ENCODE measurements at places on chromosomes 12 and 14.

DNA sequence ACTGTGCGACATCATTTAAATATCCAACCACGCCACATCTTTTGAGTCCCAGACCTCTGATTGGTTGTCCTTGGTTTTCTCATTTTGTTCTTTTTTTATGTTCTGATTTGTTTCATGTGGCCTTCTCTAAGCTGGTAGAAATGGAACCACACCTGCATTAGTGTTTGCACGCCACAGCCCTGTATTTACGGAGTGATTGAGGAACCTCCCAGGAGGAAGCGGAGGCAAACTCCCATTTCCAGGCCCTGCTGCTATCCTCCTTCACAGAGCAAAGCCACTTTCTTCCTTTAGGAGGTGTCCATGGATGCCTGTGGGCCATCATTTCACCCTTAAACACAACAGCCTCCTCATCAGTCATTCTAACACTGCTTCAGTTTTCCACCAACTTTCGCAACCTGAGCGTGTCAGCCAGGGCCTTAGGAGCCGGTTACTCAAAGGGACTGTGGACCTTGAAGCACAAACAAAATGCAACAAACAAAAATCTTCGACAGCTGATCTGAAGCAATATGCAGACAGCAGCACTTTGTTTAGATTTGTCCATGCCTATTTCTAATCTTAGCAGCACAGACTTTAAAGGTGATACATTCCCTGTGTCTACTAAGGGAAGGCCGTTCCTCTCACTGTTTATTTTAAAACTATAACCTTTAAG, 1258.1 kb upstream of the TMEM132C start:
- no peak for DNase-seq

DNA sequence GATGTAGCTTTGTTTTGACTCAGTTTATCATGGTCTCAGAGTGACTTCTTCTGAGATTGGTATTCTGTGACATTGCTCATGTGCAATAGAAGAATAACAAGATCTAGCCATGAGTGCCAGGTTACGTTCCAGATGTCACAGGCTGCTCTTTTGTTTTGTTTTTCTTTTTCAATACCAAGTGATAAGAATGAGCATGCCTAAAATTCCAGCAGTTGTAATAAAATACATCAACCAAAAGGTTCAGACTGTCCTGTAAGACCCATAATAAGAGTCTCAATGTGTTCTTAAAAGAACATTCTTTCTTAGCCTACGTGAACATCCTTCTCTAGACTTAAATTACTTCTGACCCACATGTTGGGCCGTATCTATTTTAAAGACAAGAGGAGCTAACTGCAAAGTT, 669.2 kb downstream of the DIO2 start:
- no peak for DNase-seq

GRCh38 chr14:73666583-73666982, 21.8 kb downstream of the DNAL1 start:
- DNase-seq: no peak

DNA sequence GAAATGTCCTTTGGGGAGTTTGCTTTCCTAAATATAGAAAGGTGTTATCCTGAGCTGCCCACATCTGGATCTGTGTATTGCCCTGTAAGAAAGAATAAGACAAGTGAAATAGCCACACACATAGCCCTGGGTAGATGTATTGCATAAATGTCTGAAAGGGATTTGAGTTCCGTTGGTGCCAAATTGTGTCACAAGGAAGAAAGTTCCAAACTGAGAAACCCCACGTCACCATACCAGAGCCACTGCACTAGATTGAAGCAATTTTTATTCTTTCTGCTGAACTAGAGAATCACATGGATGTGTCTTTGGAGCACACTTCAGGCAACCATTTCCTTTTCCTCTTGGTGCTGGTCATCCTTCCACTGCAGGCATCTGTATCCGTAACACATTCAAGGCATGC, 5.0 kb downstream of the RNASE9 start:
- no peak for DNase-seq

DNA sequence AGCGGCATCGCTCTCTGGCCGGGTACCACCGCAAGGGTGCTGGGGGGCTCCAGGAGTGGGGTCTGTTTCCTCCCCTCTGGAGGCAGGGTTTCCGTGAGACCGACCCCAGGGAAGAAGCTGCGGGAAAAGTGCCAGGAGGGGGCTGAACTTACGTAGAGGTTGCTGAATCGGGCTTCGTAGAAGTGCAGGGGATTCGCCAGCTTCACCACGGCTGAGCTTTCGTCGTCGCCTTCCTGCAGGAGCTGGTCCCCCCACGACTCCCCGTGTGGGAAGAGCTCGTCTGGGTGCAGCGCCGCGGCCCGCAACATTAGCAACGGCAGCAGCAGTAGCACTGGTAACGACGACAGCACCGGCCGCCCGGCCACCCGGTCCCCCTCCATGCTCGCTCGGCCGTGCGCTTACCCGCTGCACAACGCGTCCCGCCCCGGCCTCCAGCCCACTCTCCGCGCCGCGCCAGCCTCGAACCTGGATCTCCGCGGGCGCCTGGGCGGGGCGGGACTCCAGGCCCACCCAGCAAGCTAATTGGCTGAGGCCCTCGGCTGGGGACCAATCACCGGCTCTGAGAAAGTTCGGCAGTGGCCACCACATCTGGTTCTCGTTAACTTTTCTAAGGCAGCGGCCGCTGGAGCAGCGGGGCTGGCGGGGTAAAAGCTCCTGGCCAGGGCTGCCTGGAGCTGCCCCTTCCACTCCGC, at the start of gene NID2:
Gene NID2 (minus strand): TSS at position 445 of the 692 bp plus-strand sequence. CDS start 65 bp downstream, at position 380.
- peak; percentile 42 for DNase-seq

- no peak for DNase-seq
These were observed 29.4 kb upstream of the OXA1L start for GRCh38 chr14:22737052-22737451.

GRCh38 chr12:75315518-75315917, 14.6 kb downstream of the CAPS2 start:
- DNase-seq: no peak

DNA sequence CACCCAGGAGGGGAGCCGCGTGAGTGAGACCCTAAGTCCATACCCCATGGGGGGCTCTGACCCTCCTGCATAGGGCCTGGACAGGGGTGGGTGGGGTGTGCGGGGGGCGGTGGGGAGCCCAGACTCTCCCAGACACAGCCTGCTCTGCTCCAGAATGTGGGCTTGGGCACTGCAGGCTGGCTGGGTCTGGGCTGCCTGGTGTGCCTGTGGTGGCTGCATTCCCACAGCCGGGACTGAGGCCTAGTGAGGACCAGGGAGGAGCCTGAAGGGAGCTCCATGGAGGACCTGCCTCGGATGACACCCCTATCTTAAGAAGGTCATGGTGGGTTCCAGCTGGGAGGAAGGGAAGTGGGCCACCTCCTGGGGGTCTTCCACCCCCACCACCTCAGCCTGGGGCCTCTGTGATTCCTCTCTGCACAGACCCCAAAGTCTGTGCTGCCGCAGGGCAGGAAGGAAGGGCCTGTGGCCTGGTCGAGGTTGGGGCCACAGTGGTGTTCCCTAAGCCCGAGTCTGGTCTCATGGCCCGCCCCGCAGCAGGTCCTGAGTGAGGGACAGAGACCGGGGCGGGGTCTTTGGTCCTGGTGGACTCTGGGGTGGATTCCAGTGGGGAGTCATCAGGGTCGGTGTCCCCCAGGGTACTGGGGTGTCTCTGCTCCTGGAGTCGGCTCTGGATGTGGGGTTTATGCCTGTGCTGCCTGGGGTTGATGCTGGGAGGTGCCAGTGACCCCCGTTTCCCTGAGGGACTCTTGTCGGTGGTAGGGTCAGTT, 392.3 kb downstream of the TMEM121 start:
- no peak for DNase-seq

DNA sequence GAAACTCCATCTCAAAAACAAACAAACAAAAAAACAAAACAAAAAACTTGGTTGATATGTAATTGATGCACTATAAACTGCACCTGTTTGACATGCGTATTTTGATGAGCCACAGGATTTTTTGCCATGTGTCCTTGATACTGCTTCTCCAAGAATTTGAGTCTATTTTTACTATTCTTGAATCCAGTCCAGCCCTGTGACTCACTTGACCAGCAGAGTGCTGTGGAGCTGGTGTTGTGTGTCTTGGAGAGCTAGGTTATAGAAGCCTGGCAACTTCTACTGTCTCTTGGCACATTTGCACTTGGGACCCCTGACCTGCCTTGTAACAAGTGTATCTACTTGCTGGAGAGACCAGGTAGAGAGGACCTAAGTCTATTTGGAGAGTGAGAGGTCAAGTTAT, 52.0 kb downstream of the KLRG1 start:
- no peak for DNase-seq

GRCh38 chr12:110024051-110024450, 24.3 kb downstream of the C12orf76 start:
- no peak for DNase-seq

DNA sequence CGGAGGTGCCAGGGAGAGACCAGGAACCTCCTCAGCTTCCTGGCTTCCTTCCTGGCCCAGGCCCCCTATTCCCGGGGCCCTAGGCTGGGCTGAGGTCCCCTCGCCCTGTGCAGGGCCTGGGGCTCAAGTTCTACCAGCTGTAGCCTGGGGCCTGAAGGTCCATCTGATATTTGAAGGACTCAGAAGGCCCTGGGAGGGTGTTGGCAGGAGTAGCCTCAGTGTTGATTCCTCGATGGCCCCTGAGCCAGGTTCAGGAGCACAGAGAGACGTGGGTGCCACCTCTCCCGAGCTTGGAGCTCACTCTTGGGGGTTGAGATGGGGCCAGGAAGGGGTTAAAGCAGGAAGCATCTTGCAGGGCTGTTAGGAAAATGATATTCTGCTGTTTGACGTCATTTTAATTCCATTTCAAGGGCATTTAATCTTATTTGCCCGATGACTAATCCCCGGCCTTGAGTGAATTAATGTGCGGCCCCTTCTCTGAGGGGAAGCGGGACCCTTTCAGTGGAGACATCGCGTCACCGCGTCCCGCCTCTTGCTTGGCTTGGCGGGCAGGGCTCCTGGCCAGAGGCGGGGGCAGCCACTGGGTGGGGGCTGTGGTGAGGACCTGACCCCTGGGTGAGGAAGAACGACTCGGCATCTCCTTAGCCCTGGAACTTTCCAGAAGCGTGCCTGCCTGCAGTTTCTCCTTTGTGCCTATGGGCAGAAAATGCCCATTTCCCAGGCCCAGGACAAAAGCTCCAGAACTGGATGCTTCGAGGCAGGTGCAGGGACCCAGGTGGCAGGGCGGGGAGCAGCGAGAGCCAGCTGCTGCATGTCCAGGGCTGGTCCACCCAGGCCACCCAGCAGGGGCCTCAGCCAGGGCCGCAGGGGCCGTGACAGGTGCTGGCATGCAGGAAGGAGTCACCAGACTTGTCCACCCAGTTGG, 158.3 kb downstream of the KIF26A start:
- DNase-seq: no peak

DNA sequence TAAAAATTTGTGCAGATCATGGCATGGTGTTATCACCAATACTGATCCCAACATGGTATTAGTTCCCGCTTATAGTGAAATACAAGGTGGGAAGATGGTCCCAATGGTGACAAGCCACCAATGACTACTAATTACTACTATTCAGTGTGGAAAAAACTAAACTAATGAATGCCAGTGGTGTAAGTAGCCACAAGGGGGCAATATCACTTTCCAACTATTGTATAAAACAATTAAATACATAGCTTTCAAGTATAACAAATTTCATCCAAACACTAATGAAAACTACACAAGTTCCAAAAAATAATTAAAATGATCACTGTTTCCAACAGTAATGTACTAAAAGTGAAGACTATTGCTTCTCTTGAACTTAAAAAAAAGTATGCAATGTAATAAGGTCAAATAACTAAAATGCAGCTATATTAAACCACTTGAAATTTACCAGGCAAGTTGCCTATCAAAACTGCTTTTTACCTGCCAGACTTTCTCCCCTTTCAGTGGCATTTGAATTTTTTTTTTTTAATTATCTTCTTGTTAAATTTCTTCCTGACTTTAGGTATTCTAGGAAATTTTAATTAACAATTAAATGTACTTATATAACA, 58.0 kb downstream of the PAPLN start:
- peak; percentile 38 for DNase-seq

DNA sequence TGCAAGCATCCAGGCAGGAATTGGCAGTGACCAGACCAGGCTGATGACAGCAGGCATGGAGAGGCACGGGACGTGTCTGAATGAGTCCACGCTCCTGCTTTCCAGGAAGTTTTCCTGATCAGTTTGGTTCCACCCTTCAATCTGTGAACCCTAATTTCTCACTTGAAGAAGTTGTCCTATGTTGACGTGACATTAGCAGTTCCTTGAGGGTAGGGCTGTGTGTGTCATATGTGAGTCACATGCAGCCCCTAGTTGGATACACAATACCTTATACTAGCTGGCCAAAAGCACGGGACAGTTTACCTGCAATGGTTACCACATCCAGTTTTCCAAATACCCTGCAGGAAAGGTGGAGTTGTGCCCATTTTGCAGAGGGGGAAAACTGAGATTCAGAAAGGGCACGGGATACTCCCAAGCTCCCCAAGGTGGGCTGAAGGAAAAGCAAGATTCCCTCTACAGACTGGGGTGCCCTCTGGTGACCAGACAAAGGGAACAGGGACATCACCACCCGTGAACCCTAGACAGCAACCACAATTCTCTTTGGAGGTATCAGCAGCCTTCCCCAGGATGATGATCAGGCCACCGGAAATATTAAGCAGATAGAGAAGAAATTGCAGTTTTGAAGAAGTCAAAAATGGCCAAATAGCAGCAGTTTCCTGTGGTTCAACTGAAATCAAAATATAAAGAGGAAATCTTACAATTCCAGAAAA, 194.5 kb downstream of the PHETA1 start:
- no peak for DNase-seq

DNA sequence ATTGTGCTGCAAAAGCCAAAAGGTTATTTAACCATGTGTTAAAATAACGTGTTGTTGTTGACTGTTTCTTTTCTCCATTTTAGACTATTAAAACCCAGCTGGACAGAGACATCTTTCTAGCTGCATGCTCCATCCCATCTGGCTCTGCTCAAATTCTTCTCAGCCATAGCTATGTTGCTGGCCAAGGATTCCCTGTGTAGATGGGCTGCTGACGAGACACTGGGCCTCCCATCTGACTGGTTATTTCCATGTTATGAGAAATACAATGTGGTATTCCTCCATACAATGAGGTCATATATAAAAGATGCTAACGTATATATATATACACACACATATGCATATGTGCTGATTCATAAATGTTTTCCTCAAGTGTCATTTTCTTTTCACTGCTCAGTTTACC, 30.1 kb downstream of the MED13L start:
- no peak for DNase-seq

DNA sequence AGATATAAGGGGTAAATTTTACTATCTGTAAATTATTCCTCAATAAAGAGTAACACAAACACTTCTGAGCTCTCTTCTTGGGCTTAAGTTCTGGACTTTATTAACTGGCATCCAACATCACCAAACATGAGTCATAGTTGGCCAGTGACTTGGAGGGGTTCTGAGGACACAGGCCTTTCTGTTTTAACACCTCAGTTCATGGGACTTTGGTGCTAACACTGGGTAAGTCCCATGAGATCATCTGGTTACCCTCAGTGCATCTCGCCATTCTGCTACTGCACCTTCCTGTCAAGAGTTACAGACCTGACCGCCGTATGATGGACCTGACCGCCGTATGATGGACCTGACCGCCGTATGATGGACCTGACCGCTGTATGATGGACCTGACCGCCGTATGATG, 9.9 kb downstream of the SLC15A4 start:
- no peak for DNase-seq

DNA sequence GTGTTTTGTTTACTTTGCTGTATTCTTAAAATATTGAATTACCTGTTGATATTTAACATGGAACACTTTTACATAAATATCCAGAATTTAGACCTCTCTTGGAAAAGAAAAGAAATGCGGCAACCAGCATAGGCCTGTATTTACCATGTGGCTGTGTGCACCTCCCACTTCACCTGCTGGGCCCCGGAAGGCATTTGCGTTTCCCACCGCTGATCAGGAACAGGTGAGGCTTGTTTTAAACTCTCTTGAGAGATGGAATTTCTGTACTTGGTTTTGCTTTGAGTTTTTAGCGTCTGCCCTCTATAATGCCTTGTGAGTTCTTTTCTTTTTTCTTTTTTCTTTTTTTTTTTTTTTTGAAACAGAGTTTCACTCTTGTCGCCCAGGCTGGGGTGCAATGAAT, 124.2 kb downstream of the GLT1D1 start:
- DNase-seq: no peak
